ENCODE measurements at places on chromosomes 16 and 17.
A peak's percentile ranks its signal among the peaks of the same experiment; 100 is the strongest.

GRCh38 chr17:38852771-38853291 is 690 bp downstream of the RPL23 start:
- DNase-seq: no peak

DNA sequence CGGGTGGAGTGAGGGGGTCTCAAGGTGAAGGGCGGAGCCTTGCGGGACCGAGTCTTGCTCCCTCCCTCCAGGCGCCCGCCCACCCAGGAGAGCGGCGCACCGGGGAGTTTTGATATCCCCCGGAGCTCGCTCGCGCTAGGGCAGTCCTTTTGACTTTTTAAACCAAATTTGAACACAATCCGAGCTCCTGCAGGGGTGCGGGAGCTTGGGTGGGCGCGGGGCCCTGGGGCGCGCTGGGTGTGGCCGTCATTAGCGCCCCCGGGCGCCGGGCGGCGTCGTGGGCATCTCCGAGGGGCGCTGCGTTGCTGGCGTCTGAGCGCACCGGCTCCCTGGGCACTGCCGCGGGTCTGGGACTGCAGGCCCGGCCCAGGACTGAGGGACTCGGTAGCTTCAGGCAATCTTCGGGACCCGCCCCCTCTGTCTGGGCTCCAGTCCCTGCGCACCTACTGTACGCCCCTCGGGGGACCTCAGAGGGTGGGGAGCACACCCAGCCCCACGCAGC is 10.9 kb downstream of the MAF start:
- DNase-seq: no peak

DNA sequence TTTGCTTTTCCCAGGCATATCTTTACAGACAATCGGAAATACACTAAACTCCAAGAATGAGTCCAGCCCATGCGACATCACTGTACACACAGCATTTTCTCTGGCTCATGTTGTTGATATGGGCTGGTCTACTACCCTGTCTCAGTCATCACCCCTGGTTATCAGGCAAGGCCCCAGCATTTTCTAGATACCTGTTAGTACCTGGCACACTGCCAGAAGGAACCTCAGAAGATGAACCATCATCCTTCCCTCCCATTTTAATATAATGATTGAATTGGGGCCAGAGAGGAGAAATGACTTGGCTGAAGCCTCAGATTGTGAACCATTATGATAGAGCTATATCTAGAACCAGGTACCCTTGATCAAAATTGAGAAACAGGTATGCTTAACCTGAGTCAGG is 406.2 kb downstream of the CDH11 start:
- DNase-seq: no peak

GRCh38 chr17:34820248-34820801 is 140.9 kb downstream of the CCT6B start:
- no peak for DNase-seq

- DNase-seq: peak; percentile 70
Observed at GRCh38 chr17:21119247-21119918, 7.4 kb upstream of the DHRS7B start.

- no peak for DNase-seq
Observed at GRCh38 chr17:80731323-80731722, 186.7 kb downstream of the RPTOR start.

Data from fibroblast of mammary gland (primary cell).